Left kidney (tissue), 8 donors: ENCODE measurements at places on chromosomes 5 and 9. TPM values are rescaled to one million over a fixed set of nuclear protein-coding genes. Genes with fewer than 3 reads are reported as not detected.

DNA sequence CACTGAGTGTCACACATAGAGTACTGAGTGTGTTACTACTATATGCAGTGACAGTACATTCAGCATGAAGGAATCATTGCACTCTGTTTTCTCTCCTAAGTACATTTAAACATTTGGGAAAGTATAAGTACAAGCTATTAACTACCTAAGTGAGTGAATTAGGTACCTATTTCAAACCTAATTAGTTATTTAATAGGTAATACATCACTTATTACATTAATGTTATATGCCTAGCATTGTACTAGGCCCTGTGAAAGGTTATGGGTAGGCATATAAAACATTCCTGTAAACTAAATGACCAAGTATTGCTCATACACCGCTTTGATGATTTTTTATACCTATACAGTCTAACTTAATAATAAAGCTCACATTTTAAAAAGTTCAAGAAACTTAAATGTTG is 25.7 kb upstream of the PPP3R2 start:
- no peak for DNase-seq

DNA sequence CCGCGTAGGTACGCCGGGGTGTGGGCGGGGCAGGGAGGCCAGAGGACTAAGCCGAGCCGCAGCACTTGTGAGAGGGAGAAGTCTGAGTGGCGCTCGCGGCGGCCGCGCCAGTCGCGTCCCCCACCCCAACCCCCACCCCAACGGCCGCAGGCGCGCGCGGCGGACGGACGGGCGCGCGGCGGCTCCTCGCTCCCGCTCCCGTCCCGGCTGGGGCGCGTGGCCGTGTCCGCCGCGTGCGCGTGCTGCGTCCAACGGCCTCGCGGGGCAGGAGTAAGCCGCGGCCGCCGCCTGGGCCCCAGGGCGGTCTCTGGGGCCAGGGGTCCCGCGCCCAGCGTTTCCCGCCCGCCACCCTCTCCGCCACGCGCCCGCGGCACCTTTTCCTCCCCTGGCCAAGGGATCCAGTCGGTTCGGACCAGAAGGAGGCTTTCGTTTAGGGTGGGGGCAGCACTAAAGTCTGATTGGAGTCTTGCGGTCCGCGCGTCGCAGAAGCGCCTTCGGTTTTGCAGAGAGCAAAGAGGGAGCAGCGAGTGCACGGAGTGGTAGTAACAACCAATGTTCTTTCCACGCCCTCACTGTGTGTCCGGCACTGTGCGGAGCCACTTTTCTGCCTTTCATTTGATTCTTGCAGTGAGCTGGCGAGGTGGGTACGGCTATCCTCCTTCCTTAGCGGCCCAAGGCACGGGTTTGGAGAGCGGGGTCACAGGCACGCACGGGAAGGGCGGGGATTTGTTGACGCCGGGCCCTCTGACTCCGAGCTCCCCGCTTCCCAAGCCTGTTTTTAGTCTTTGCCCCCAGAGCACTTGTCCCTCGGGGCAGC is 483 bp downstream of the G3BP1 start:
- peak; percentile 24 for DNase-seq

- DNase-seq: no peak
Observed at GRCh38 chr5:130601-131131, 38.7 kb downstream of the PLEKHG4B start.

RXRA gene
- polyA plus RNA-seq: 37.2 TPM

- no peak for DNase-seq
Observed at GRCh38 chr5:98940581-98940980, 11.8 kb upstream of the CHD1 start.

GRCh38 chr9:95791286-95791685 is 84.2 kb upstream of the ERCC6L2 start:
- DNase-seq: no peak

ELAVL2 gene
- polyA plus RNA-seq: 5.0 TPM

ACTBL2 gene
- not detected for polyA plus RNA-seq

DNA sequence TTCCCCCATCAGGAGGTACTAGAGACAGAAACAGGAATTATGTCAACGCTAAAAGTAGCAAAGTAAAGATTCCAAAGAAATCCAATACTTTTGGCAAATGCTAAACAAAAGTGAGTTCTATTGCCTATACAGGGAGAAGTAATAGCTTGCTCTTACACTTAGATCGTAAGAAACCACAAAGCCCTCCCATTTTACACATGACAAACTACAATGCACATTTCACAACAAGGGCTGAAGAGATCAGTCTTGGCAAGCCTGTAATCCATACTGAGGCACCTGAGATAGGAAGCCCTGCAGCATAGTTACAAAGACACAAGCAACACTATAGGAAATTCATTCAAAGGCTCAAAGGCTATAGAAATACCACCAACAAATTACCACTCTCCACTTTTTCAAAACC is 7.7 kb downstream of the HNRNPK start:
- no peak for DNase-seq

PRDM9 gene
- 0.15 TPM for polyA plus RNA-seq

SH3RF2 gene
- 5.4 TPM for polyA plus RNA-seq

- DNase-seq: no peak
Observed at GRCh38 chr5:179906795-179907555, 722 bp downstream of the TBC1D9B start.

LCN6 gene
- polyA plus RNA-seq: not detected

DNA sequence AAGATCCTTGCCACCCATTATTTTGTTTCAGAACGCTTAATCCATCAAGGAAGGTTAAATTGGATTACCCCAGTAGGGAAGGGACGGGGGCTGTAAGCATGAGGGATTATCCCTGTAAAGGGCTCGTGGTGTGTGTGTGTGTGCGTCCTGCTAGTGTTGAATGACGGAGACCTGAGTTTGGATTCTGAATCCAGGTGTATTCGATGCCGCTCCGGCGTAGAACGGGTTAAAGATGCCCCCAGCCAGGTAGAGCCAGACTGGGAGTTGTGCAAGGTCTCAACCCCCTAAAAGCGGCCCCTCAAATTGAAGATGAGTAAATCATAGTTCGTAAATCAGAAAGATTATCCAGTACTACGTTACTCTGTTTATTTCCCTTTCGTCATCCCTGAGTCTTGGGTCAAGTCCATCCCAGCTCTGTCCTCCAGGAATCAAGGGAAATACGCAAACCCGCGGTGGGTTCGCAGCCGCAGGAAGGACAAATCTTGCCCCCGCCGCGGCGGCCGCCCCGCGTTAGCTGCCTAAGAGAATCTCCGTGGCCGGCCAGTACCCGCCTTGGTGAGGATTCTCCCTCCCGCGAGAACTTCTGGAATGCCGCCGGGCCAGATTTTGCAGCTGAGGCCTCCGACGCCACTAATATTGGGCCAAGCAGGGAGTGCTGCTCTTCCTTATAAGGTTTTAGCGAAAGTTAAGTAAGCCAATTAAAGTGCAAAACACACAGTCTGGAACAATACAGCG is 586 bp upstream of the MTAP start:
- DNase-seq: no peak

PCDHB11 gene
- 4.4 TPM for polyA plus RNA-seq

DNA sequence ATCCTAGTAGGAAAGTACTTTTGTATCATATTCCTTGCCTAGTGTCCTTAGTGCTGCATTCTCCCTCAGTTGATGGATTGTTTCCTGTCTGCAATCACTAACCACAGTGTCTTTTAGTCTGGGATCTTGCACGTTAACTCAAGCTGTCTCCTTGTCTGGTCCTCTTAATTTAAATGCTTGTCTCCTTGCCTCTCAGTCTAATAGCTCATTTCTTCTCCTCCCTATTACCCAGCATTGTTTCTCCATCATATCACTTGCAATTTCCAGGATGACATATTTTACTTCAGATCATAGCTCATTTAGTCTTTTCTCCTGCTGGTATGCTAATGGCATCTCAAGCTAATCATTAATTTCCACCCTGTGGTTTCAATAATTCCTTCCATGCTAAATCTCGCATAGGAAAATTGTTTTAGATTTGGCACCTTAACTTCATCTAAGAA is 2052.0 kb upstream of the C9orf72 start:
- DNase-seq: peak; percentile 7

DNA sequence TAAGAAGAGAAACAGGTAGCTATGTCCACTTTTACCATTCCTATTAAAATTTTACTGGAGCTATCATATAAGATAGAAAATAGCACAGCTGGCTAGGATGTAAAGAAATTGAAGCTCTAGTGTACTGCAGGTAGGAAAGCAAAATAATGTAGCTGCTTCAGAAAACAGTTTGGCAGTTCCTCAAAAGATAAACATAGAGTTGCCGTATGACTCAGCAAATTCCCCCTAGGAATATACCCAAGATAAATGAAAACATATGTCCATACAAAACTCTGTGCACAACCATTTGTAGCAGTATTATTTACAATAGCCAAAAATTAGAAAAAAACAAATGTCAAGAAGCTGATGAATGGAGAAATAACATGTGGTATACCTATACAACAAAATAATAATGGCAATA is 64.6 kb upstream of the SHISAL2B start:
- no peak for DNase-seq

NTRK2 gene
- 105 TPM for polyA plus RNA-seq

FOXD4L6 gene
- polyA plus RNA-seq: not detected

SHC3 gene
- 2.7 TPM for polyA plus RNA-seq

GRCh38 chr5:66340786-66341185 is 196.7 kb downstream of the SREK1 start:
- no peak for DNase-seq

CLK4 gene
- 71.0 TPM for polyA plus RNA-seq

GRCh38 chr5:171149333-171149732 is 159.7 kb upstream of the TLX3 start:
- no peak for DNase-seq

DNA sequence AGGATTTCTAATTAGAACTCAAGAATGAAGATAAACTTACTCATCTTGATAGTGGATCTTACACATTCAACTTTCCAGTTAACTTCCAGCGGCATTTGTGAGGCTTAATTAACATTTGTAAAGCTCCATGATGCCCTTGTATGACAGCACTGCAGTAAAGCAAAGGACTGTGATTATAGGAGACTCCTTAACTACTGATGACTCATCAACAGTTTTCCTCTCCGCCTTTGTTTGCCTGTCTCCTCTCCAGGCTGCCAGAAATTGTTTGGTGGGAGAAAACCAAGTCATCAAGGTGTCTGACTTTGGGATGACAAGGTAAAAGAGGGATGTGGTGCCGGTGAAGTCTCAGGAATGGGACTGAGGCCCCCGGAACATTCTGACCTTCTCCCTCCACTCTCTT is 20.4 kb upstream of the CYFIP2 start:
- DNase-seq: no peak

- DNase-seq: no peak
Observed at GRCh38 chr5:134510970-134511795, 14.3 kb upstream of the JADE2 start.

GRCh38 chr5:82045554-82046275 is 73.9 kb downstream of the ATG10 start:
- no peak for DNase-seq

DNA sequence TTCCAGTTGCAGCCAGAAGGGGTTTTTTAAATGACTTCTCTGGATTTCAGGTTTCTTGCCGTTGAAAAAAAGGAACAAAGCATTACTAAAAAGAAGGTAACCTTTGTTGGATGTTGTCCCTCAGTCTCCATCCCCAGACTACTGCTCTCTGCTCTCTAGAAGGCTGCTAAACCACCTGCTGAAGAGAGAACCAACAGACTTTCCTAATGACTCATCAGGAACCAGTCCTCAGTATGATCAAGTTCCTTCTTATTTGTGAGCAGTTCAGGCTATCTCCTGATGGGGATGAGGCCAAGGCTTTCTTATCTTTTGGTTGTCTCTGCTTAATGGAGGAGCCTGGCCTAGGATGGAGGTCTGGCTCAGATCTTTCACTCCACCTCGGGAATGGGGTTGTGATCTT is 4.1 kb downstream of the KIF4B start:
- no peak for DNase-seq

TAL2 gene
- polyA plus RNA-seq: 2.2 TPM

DNA sequence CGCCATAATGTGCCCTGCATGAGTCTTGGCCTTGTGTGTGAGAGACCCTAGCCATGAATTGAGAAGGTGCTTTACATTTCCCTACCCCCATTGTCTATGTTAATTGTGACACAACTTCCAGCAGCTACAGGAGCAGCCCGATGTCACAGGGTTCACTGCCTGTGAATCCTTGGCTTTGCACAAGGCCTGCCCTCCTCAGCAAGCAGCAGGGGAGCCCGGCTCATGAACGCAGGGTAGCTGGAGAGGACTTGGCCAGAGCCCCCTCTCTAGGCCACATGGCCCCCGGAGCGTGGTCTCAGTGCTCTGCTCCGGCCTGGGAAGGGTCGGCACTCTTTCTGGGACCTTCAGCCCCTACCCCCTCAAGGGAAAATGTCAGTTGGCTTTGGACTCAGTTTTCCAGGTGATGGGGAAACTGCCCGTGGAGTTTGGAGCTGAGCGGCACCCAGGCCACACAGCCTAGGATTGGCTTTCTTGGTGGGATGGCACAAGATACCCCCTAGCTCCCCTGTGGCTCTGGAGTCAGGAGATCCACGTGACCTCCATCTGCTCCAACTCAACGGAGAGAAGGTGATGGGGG is 160.8 kb downstream of the DAB2IP start:
- DNase-seq: no peak

- no peak for DNase-seq
Observed at GRCh38 chr9:75071530-75072122, 16.3 kb downstream of the NMRK1 start.

DNA sequence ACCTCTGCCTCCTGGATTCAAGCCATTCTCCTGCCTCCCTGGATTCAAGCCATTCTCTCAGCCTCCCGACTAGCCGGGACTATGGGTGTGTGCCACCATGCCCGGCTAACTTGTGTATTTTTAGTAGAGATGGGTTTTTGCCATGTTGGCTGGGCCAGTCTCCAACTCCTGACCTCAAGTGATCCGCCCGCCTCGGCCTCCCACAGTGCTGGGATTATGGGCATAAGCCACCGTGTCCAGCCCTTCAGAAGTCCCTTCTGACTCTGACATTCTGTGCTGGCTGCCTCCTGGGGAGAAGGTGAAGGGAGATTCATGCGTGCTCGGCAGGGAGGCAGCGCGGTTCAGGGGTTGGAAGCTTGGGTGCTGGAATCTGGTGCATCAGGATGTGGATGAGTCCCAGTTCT is 28.8 kb downstream of the PRRX2 start:
- DNase-seq: no peak

DNA sequence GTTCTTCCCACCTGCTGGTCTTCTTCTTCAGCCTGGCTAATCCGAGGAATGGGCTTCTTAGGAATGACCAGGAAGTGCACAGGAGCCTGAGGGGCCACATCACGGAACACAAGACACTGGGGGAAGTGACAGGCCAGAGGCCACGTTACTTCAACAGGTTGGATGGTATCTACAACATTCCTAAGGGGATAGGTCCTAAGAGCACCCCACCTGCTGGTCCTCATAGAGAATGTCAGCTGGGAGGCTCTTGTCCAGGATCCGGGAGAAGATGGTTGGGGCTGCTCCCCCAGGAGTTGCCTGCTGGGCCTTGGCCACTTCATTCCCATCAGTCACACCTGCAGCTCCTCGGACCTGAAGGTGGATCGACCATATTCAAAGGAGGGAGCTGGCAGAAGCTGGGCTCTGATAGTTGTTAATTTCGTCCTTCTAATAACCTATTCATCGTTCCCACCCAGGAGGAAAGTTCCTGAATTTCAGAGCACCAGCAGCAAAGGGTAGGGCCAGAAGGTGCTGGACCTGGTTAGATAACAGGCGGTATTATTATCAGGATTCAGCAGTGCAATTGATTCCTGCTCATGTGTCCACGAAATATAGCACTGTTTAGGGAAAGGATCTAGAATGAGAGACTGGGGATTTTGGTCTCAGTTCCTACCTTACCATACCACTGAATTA is 1.3 kb downstream of the HINT2 start:
- DNase-seq: no peak
